Calu3 (cell line): ENCODE measurements at places on chromosomes 2 and 18. TPM values are rescaled to one million over a fixed set of nuclear protein-coding genes. Genes with fewer than 3 reads are reported as not detected.

PIEZO2 gene
- total RNA-seq, result 0.24 and 0.91 TPM in 2 replicates

SEPTIN10 gene
- total RNA-seq, result 64.3 and 72.2 TPM in 2 replicates

TMEM163 gene
- total RNA-seq, result 2.5 and 3.5 TPM in 2 replicates

SPHKAP gene
- not detected in 2 replicates for total RNA-seq

CHRNA1 gene
- not detected in 2 replicates for total RNA-seq

CROCC2 gene
- total RNA-seq, result not detected in 2 replicates

CFAP65 gene
- total RNA-seq, result 0.68 and 1.3 TPM in 2 replicates

DLX2 gene
- total RNA-seq, result not detected in 2 replicates

CRYBA2 gene
- not detected in 2 replicates for total RNA-seq

DCC gene
- not detected in 2 replicates for total RNA-seq

LCT gene
- total RNA-seq, result 1.3 and 1.4 TPM in 2 replicates

KRTCAP3 gene
- total RNA-seq, result 71.8 and 74.0 TPM in 2 replicates

RBM44 gene
- 0.56 and 1.0 TPM in 2 replicates for total RNA-seq

PTCD3 gene
- total RNA-seq, result 113 and 126 TPM in 2 replicates

WNT6 gene
- not detected in 2 replicates for total RNA-seq

RPRM gene
- total RNA-seq, result 1.0 and 2.1 TPM in 2 replicates

LMAN2L gene
- total RNA-seq, result 32.6 and 33.2 TPM in 2 replicates

TYW5 gene
- 12.5 and 14.2 TPM in 2 replicates for total RNA-seq

SPC25 gene
- 60.2 and 77.0 TPM in 2 replicates for total RNA-seq

SPDYA gene
- 1.2 and 2.0 TPM in 2 replicates for total RNA-seq

TUBA3E gene
- total RNA-seq, result not detected in 2 replicates

ZNF396 gene
- total RNA-seq, result 1.7 and 2.7 TPM in 2 replicates

RESP18 gene
- not detected in 2 replicates for total RNA-seq
